ENCODE measurements at places on chromosomes 3 and 15.
A peak's percentile ranks its signal among the peaks of the same experiment; 100 is the strongest.

- DNase-seq = no peak
Observed at GRCh38 chr3:168863561-168863960, 767.8 kb upstream of the GOLIM4 start.

- DNase-seq = peak; percentile 67
Observed at GRCh38 chr3:184562878-184563560, 1.4 kb downstream of the EPHB3 start.

GRCh38 chr15:67480741-67481140, 40.2 kb upstream of the C15orf61 start:
- no peak for DNase-seq

DNA sequence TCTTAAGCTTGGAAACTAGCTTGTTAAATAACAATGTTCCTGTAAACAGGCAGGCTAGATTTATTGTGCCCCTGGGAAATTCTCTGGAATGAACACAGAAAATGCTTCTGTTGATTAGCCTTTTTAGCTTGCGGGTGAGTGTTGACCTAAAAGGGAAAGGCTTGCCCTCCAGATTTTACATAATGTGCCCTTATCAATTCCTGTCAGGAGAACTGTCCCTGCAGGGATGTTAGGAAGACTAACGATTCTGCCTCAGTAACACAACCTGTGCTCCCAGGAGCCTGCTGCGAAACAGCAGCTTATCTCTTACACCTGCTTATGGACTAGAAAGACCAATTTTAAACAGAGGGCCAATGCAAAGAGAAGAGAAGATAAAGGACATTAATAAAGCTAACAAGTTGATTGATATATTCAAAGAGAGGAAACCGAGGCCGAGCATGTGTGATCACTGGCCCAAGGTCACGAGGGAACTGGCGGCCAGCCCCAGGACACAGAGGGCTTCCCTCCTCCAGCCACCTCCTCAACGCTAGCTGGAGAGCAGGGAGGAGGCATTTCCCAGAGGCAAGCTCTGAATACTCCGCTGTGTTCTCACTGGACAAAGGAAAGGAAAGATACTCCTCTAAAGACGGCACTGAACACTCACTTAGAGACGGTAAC, 48.4 kb upstream of the TJP1 start:
- DNase-seq = peak; percentile 64

GRCh38 chr15:64466408-64467141, 6.2 kb downstream of the ZNF609 start:
- DNase-seq = peak; percentile 40

GRCh38 chr15:75923756-75924155, 20.1 kb downstream of the FBXO22 start:
- no peak for DNase-seq

DNA sequence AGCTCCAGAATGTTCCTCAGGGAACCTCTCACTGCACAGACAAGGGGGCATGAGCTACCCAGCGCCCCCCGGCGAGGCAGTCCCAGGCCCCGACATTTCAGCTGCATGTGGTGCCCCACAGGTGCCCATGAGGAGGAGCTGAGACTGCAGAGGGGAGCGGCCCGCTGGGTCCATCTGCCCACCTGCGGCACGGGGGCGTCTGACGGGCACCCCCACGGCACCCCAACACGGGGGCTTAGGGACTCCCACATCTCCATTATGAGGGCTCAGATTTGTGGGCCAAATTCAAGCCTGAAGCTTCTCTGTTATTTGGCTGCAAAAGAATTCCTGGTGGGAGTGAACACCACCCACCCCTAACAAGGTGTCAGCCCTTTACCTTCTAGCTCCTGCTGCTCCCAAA, 258.4 kb downstream of the UACA start:
- no peak for DNase-seq

GRCh38 chr15:72147418-72147817, 29.2 kb downstream of the SENP8 start:
- no peak for DNase-seq

GRCh38 chr3:120854908-120855526, 53.0 kb upstream of the STXBP5L start:
- DNase-seq = no peak

- DNase-seq = no peak
Observed at GRCh38 chr3:102053375-102053989, 204.2 kb downstream of the NFKBIZ start.

DNA sequence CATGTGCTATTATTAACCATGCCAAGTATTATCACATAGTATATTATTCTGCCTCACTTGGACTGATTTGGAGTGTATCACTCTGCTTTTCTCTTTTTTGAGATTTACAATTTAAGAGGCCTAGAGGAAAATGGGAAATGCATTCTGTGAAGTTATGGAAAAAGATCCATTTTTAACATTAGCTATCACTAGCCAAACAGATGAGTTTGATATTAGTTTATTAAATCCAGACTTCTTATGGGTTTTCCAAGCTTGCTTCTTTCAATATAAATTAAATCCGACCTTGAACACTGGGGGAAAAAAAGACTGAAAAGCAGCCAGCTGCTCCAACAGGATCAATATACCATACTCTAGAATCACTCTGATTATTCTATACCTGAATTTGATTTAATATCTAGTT, 30.1 kb upstream of the PLOD2 start:
- DNase-seq = no peak

DNA sequence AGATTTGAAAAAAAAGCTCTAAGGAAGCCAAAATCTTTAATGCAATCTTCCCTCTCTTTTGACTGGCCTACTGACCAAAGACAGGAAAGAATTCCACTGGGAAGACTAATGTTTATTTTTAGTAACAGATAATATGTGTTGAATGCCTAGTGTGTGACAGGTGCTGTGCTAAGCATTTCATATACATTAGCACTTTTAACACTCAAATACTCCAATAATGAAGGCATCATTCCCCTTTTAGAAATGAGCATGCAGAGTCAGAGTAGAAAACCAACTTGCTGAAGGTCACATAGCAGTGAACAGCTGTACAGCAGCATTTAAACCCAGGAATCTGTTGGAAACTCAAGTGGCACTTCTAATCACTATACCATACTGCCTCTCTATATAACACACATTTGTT, 170.6 kb downstream of the MINAR1 start:
- DNase-seq = no peak

GRCh38 chr15:90845201-90845949, 23.0 kb upstream of the FURIN start:
- DNase-seq = no peak

DNA sequence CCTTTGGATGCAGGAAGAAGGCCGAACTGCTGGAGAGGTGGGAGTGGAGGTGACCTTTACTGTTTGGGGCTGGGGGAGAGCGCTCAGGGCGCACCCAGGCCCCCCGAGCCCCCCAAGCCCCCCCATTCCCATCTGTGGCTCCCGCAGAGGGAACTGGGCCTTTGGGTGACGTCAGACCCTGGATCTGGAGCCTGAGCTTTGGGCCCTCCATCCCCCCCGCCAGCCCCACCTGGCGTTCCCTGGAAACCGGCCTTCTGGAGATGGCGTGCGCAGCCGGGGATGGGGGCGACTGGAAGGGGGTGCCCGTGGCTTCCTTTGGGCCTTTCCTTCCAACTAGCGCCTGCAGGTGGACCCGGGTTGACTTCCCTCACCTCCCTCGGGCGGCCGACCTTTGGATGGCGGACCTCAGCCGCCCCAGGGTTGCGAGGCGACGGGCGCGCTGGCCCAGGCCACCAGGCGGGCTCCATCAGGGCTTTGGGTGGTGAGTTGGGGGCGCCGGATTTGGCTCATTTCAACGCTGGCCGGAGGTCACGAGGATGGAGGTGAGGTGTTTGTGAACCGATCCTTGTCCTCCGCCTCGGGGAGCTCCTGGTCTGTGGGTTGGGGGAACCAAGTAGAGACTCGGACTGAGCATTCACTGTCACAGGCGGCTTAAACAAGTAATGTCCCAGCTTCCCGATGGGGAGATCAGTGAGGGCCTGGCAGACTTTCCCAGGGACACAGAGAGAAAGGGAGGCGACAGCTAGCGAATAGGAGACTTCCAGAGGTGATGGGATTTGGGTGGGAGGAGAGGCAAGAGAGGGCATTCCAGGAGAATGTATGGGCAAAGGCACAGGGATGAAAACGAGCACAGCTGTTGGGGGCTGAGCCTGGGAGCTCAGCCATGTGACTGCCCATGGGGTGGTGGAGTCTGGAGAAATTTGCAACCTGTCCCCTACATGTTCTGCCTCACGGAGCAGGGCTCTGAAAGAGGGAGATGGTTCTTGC, 709 bp downstream of the SCAMP5 start:
- DNase-seq = peak; percentile 85

DNA sequence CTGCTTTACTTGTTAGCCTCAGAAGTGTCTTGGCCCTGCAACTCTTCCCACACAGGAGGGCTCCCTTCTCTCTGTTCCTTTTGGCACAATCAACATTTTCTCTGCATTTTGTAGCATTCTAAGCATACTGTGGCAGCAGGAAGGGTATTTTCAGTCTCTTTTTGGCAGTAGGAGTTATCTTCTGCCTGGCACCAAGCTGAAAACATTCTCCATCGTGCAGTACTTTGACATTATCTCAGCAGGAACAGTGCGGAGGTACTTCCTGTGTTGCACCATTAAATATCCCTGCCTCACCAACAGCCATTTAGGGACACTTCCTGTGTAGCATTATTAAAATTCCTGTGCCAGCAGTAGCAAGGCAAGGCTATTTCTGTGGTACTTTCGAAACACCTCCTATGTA, 233.2 kb upstream of the SEMA6D start:
- DNase-seq = peak; percentile 24

- no peak for DNase-seq
Observed at GRCh38 chr3:13142552-13143380, 69.5 kb upstream of the IQSEC1 start.

DNA sequence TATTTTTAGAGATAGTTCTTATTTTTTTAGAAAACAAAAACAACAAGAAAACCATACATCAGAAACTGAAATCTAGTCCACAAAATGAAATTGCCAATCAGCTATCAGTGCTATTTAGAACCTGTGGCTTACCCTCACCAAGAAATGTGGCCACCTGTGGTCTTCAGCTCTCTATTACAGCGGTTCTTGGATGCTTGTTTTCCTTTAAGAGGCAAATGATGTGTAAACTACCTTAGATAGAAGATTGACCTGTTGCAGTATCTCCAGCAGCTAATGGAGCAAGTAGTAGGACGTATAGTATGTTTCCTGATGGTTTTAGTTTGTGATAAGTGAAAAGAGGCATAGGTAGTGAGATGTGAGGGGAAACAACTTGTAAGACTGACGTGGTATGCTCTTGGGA, 21.2 kb downstream of the TFG start:
- no peak for DNase-seq

GRCh38 chr3:126364731-126365301, 7.6 kb upstream of the KLF15 start:
- no peak for DNase-seq

- no peak for DNase-seq
Observed at GRCh38 chr15:57923750-57924149, 141.8 kb downstream of the ALDH1A2 start.

- no peak for DNase-seq
Observed at GRCh38 chr3:155270063-155270462, 23.4 kb downstream of the STRIT1 start.

DNA sequence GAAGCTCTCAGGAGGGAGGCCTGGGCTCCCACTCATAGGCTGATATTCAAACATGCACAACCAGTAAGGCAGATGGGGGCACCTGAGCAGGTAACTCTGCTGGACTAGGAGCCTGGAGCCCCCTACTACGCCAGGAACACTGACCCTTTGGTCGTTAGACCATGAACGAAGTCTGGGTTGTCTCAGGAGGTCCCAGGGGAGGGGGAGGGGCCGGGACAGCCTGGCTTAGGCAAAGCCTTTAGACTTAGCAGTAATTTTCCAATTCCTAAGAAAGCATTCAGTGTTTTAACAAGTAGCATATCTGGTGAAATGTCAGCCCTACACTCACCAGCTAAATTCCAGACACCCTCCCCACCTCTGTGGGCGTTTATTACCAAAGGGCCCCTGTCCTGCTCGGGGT, 67.4 kb upstream of the ST8SIA2 start:
- DNase-seq = no peak

- DNase-seq = no peak
Observed at GRCh38 chr15:100766243-100767000, 113.2 kb upstream of the ALDH1A3 start.

GRCh38 chr15:44595246-44595645, 58.3 kb downstream of the EIF3J start:
- no peak for DNase-seq

- DNase-seq = no peak
Observed at GRCh38 chr3:180306691-180307090, 270.0 kb upstream of the PEX5L start.

GRCh38 chr3:195573611-195574496, 9.9 kb downstream of the APOD start:
- no peak for DNase-seq

DNA sequence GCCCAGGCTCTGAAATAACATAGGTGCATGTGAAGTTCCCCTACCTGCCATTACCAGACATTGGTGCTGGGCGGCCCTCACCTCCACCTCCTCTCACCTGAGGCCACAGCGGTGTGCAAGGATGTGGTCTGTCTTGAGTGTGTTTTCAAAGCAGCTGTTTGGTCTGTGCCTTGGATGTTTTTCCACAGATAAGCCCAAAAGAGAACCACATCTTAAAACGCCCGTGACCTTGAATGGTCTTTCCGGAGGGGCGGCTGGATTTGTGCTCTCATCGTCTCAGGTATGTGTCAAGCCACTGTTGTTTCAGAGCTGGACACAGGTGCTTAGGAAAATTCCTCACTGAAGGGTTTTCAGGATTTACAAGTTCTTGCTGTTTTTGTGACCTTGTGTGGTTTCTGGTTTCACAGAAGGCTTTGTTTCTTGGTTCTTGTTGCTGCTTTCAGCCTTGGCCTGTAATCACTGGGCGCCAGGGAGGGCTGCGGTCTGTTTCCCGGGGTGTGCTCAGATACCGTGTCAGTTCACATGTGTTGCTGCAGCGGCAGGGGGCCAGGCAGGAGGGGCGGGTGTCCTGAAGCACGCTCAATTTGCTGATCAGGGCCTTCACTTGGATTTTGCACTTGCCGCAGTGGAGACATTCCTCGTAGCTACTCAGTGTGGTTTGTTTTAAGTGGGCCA, 128.4 kb downstream of the IGF1R start:
- no peak for DNase-seq

- no peak for DNase-seq
Observed at GRCh38 chr3:94616833-94617232, 554.0 kb downstream of the NSUN3 start.

DNA sequence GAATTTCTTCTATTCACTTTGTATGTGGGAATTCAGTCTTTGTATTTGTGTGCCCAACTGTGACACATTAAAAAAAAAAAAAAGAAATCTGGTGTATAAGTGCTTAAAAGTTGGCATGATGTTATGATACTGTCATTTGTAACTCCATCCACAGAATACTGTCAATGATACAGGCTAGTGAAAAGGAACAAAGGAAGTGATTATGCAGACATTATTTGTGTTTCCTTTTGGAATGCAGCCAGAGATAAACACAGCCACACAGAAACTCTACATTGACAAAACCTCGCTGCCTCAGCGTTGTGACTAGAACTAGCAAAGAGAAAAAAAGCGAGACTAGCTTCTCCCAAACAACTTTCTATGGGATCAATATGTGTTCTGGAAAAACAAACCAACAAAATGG, 519.2 kb upstream of the AGTR1 start:
- DNase-seq = peak; percentile 61

Measured in brain (organoid and tissue), 16 donors.